ENCODE measurements at places on chromosomes 12 and 14.

GRCh38 chr14:90846511-90846910 lies 30.3 kb upstream of the TTC7B start:
- no peak for DNase-seq

DNA sequence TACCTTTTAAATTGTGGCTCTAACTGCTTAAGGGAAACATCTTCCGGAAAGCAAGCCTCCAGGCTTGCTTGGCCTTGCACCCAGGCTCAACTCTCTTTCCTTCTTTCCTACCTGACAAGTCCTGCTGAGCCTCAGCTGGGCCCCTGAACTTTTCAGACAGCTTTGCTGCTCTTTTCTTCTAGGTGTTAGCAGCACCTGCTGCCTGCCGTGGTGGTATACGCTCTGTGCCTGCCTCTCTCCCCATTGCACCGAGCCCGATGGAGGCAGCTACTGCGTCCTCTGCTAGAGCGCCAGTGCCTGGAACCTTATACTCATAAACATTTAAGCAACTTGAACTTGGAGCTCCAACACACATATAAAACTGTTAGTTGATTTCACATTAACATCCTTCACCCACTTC lies 195.7 kb downstream of the ANO6 start:
- DNase-seq, result no peak

DNA sequence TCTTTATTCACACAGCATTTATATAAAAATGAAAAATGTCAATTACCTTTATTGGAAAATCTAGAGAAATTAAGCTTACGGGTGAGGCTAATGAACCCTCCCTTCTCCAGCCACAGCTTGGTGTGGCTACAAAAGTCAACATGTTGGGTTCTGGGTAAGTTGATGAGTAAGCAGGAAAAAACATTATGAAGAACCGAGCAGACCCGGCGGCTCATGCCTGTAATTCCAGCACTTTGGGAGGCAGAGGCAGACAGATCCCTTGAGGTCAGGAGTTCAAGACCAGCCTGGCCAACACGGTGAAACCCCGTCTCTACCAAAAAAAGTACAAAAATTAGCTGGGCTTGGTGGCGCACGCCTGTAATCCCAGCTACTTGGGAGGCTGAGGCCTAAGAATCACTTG lies 10.9 kb downstream of the NAA25 start:
- no peak for DNase-seq

DNA sequence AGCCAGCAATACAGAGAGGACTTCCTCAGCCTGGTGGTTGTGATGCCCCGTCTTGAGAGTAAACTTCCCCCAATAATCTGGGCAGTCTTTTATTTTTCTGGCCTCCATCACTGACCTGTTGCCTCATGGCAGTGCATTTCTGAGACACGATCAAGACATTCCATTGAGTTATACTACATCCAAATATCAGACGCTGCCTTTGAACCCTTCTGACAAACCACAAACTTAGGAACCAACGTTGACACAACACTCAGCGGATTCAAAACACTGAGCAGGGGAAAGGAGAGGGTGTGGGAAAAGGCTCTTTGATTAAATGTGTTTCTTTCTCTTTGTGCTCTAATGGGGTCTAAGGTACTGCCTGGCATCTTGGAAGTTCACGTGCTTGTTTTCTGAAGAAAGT lies 100.7 kb upstream of the TBX5 start:
- no peak for DNase-seq

DNA sequence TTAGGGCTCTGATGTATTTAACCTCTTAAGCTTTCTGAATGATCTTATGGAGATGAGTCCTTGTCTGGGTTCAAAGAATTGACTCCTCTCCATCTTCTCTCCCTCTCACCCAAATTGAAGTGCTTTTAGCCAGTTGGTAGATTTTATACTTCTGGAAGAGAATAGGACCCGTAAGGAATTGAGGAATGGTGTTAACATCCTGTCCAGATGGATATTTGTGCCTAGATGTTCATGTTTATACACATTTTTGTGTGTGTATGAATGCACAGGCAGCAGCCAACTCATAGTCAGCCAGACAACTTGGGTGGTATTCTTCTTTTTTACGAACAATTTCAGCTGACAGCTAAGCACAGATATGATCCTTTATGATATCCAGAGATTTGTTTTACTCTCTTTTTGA lies 449.6 kb upstream of the RGS6 start:
- no peak for DNase-seq

- DNase-seq, result peak; percentile 68
Observed at GRCh38 chr12:111313833-111314259, 55.0 kb downstream of the PHETA1 start.

DNA sequence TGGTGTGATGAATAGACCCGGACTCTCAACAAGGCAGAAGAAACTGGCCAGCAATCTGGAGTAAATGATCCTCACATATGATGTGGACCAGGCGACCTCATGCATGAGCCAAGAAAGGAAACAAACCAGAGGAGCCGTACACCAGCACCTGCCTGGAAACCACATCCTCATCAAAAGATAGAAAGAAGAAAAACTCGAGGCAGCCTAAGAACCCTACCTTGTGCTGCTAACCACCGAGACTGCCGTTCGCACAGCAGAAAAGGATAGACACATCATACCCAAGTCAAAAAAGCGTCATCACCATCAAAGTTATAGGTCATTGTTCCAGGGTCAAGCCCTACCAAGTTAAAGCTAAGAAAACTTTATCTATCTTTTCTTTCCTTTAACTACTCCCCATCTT lies 66.7 kb downstream of the RESF1 start:
- peak; percentile 38 for DNase-seq

GRCh38 chr12:108241986-108242703 lies 97.0 kb downstream of the CMKLR1 start:
- DNase-seq, result no peak

GRCh38 chr12:71810921-71811320 lies 28.6 kb upstream of the TBC1D15 start:
- DNase-seq, result no peak

- DNase-seq, result no peak
Observed at GRCh38 chr12:101761350-101761749, 22.1 kb upstream of the SYCP3 start.

DNA sequence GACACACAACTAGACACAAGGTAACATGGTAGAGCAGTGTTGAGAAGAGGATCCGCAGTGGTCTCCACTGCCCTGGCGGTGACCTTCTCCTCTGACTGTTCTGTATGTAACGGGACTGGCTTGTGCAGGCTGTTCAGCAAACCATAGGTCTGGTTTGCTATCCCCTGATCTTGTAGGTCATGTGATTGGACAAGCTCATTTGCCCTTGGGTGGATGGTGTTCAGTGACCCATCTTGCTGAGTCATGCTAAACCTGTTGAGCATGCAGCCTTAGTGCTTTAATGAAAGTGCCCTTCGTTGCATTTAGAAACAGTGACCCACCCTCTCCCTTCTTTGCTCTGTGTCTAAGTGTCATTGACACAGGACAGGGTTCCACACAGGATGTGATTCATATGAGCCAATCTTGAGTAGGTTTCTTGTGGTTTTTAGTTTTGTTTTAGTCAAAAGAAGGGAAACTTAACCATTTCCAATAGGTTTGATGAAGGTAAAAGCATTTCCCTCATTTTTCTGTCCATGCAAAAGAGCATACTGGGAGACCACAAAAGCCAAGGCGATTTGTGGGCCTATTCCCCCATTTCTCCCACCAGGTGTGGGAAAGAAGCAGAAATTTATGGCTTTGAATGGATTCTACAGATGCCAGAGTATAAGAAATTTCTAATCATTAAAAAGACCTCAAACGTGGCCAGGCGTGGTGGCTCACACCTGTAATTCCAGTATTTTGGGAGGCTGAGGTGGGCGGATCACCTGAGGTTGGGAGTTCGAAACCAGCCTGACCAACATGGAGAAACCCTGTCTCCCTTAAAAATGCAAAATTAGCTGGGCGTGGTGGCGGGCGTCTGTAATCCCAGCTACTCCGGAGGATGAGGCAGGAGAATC lies 32.6 kb upstream of the HIF1A start:
- peak; percentile 43 for DNase-seq

DNA sequence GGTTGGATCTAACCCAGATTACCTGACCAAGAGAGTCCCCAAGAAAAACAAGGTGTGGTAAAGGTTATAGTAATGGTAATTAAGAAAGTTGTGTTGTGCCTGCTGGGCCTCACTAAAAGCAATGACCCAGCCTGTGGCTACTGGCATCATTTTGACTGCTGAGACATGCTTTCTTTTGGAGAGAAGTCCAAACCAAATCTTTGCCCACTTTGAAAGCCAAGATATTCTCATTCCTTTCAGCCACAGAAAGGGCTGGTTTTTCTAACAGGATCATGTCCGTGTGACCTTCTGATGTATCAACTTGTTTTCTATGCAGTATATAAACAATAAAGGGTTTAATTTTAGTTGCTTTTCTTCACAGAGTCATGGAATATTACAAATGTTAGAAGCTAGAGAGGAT lies 388.6 kb downstream of the RAD51B start:
- no peak for DNase-seq

- no peak for DNase-seq
Observed at GRCh38 chr14:22563987-22564386, 25.0 kb downstream of the DAD1 start.

DNA sequence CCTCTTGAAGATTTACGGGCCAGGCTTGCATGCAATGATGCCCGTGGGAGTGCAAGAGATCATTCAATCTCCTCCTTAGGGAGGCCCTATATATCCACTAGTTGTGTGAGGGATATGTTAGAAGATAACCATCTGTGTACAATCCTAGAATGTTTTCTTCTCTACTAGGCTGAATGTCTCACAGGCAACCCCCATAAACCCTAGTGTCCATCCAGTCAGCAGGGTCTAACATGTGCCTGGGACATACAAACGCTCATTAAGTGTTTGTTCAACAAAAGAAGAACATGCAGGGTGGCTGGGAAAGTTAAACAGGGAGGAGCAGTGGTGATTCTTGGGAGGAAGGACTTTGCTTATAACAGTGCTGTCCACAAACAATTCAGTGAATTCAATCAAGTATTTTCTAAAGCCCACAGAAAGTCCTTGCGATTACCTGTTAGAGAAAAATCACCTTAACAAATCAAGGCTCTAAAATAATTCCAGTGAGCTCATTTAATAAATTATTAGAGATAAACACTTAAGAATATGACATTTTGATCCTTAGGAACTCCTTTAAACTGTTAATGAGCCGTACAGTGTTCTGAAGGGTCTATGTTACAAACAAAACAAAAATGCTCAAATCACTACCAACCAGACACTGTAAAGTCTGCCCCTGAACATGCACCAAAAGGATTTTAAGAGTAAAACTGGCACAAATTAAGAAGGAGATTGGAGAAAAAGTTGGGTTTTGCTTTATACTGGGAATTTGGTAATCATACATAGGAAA lies 96.6 kb upstream of the FERMT2 start:
- DNase-seq, result no peak

- no peak for DNase-seq
Observed at GRCh38 chr12:42590330-42590934, 886 bp upstream of the PRICKLE1 start.

DNA sequence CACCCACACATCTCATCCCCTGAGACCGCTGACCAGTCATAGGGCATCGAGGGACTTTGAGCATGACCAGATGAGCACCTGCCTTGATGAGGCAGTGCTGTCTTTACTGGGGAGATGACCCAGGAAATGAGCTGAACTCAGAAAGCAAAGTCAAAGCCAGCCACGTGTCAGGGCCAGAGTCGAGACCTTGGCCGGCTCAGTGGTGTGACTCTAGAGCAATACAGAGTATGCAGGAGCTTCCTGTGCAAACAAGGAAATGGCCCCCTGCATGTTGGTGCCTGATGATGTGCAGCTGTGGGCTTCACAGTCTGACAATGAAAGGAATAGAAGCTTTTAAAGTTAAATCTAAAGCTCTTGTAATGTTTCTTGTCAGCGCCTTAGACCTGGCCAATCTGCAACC lies 332.9 kb downstream of the PCNX1 start:
- no peak for DNase-seq
